Stimulated activated CD4-positive, alpha-beta T cell treated with anti-CD3 and anti-CD28 coated beads, Interleukin-1b, Interleukin-23, amount 100 ng/mL, for 1 hour (primary cell): ENCODE measurements at places on chromosomes 1 and 21.
A peak's percentile ranks its signal among the peaks of the same experiment; 100 is the strongest.

DNA sequence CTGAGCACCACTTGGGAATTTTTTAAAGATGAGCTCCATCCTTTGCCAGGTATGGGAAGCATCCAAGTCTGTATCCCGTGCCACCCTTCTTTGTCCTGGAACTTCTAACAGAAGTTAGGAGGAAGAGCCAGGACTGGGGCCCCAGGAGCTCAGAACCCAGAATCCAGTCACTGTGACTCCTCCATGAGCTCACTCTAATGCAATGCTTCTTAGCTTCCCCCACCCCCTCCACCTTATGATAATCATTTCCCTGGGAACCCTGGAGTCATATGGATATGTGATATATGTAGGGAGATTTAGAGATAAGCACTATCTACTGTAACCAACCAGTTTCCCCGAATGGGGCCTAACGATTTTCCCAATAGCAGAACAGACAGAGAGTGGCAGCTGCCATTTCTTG lies 758 bp upstream of the SPRR5 start:
- no peak for DNase-seq

- DNase-seq = no peak
These were observed 29.1 kb downstream of the EVI5 start for GRCh38 chr1:92755541-92756461.

GRCh38 chr1:37052120-37052519 lies 17.8 kb upstream of the GRIK3 start:
- no peak for DNase-seq

GRCh38 chr1:31374511-31375196 lies 1.8 kb upstream of the FABP3 start:
- no peak for DNase-seq

DNA sequence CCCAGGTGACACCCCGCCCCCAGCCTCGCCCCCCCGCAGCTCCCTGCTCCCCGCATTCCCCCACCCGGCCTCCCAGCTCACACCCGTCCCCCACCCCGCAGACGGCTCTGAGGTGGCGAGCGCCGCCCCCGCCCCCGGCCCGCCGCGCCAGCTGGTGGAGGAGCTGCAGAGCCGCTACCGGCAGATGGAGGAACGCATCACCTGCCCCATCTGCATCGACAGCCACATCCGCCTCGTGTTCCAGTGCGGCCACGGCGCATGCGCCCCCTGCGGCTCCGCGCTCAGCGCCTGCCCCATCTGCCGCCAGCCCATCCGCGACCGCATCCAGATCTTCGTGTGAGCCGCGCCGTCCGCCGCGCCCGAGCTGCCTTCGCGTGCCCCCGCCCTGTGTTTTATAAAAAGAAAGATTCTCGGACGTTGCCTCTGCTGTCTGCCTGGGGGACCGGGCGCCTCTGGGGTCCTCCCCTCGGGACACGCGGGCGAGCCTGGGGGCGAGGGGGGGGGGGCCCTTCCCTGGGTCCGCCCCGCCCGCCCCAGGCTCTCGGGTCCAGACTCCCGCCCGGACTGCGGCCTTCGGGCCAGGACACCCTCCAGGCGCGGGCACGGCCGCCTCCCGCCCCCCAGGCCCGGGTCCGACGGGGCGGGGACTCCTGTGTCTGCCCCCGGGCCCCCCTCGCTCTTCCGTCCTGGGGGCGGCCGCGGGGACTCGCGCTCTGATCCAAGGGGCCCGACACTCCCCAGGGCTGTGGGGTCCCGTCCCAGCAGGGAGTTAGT lies 1.6 kb upstream of the MMP23B start:
- peak; percentile 72 for DNase-seq

GRCh38 chr21:38311765-38312164 lies 55.0 kb downstream of the KCNJ15 start:
- no peak for DNase-seq

GRCh38 chr1:50959303-50959912 lies 659 bp downstream of the FAF1 start:
- DNase-seq = no peak

GRCh38 chr1:58975888-58976287 lies 192.0 kb upstream of the JUN start:
- DNase-seq = no peak
